CD4-positive, alpha-beta T cell treated with Interleukin-21 for 1 hour (primary cell): ENCODE measurements at places on chromosomes 5 and 9.

- no peak for DNase-seq
Observed at GRCh38 chr5:60162441-60162840, 268.9 kb upstream of the PDE4D start.

- no peak for DNase-seq
Observed at GRCh38 chr5:2776337-2777302, 25.1 kb upstream of the IRX2 start.

DNA sequence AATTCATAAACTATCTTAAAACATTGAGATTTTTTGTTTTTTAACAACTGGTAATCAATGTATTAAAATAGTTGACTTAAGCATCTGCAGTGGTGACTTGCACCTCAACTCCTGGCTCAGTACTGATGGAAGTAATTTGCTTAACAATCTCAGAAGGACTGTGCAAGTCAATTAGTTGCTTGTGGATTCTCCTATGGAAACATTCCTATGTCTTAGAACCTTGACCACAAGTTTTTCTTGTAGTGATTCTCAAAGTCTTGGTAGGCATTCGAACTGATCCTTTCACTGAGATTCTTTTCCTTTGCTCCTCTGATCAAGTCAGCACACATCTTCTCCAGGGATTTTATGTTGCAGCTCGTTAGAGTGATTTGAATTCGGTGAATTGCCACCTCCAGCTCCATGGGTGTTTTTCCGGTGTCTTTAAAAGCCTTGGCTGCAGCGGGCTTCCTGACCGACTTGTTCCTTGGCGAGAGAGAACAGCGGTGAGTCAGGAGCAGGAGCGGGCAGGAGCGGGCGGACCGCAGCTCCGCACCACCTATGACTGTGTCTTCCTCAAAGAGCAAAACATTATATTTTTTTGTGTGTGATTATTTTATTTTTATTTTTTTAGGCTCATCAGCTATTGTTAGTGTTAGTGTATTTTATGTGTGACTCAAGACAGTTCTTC lies 21.1 kb downstream of the HMGXB3 start:
- DNase-seq = no peak

DNA sequence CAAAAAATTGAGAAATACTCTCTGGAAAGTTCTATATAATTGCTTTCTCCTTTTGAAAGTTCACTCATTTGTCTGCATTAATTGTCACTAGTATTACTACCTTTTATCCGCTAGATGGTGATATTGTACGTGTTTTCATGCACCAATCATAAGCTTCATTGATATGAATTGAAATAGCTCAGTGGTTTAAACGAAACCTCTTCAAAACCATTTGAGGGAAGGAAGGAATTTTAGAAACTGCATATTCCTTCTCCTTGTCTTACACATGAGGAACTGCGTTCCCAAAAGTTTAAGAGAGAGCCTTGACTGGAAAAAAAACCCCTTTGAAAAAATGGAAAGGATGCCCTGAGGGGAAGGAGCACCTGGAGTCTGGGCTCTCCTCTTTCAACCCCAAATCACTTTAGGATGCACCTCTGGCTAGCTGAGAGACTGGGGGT lies 98.6 kb downstream of the YTHDC2 start:
- peak; percentile 42 for DNase-seq

DNA sequence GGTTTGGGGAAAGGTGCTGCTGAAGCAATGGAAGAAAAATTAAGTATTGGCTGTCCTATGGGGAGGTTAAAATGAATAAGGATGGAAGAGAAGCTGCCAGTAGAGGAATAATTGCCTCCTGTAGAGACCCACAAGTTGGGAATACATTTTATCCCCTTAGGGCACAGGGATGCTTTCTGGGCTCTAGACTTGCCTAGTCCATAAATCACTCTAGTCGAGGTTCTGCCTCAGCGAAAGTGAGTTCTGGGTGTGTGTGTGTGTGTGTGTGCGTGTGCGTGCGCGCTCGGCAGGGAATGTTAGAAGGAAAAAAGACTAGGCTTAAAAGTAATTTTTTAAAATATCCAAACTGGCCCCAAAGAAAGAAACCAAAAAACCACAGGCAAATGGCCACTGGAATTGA lies 291.6 kb downstream of the DOCK8 start:
- no peak for DNase-seq

DNA sequence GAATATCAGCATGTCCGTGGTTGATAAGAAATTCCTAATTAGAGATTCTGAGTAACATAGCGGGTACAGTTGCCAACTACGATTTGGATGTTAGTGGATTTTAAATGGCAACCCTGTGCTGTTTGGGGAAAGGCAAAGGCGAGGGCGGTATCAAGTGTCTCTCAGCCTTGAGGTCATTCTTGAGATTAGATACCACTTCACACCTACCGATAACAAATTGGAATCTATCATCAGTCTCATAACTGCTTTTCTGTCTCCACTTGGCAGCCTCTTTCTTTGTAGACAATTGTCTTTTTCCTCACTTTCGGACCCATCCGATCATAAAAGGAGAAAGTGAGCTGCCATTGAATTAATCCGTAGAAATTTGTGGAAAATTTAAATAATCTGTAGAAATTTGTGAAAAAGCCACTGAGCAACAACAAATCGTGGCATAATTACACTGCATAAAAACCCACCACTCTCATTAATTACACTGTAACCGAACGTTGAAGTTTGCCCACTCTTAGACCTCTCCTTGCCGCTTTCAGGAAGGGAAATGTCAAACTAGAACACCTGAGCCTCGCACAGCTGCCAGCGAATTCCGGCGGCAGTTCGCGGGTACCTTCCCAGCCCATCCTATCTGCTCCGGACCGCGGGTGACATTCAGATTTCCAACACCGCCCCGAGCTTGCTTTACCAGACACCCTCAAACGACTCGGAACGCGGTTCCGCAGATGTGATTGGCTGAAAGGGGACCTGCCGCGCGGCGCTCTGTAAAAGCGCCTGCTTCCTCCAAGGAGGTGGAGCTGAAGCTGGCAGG lies 849 bp upstream of the RGMB start:
- DNase-seq = peak; percentile 73
